ENCODE measurements at places on chromosomes 2 and 18.
A peak's percentile ranks its signal among the peaks of the same experiment; 100 is the strongest.

DNA sequence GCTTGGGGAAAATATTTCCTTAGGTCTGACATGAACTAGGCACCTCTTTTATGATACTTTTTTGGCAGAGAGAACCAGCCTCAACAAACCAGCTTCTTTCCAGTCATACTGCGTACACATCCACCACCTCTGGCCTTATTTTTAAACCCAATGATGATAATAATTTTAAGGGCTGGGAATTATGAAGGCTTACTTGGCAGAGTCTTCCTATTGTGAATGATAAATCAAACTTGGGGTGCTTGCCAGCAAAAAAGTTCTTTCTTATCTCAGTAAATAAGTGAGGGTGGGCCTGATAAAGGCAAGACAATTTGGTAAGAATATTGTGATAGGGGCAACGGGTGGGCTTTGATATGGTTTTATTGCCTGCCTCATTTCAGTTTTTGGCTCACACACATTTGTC is 1230.2 kb upstream of the ZEB2 start:
- DNase-seq: no peak

GRCh38 chr2:168185583-168186274 is 61.7 kb downstream of the STK39 start:
- no peak for DNase-seq

GRCh38 chr2:168047091-168047690 is 200.2 kb downstream of the STK39 start:
- no peak for DNase-seq

- peak; percentile 75 for DNase-seq
Measured at GRCh38 chr2:63853527-63854310, 12.0 kb downstream of the UGP2 start.

DNA sequence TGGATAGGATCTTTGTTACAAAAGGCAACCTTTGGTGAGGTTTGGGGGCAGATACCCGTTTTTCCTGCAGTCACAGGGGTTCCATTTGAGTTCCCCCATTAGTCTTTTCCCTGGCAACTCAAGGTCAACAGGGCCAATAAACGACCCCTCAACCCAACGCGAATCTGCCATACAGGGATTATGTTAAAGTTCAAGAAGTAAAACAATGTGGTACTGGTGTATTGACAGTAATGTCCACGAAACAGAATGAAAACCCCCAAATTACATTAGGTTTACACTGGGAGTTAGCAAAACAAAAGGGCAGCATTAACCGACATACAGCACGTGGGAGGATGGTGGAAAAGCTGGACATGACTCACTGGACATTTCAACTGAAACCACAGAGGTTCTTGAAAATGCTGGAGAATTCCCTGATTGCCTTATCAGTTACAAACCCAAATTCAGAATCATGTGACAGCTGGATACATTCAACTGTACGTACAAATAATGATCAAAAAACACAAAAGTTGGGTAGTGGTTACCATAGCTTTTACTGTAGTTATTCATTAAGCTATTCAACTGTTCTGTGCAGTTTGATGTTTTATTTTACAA is 4.9 kb upstream of the IMP4 start:
- DNase-seq: peak; percentile 75

- no peak for DNase-seq
Measured at GRCh38 chr18:6595666-6596065, 133.8 kb upstream of the ARHGAP28 start.

DNA sequence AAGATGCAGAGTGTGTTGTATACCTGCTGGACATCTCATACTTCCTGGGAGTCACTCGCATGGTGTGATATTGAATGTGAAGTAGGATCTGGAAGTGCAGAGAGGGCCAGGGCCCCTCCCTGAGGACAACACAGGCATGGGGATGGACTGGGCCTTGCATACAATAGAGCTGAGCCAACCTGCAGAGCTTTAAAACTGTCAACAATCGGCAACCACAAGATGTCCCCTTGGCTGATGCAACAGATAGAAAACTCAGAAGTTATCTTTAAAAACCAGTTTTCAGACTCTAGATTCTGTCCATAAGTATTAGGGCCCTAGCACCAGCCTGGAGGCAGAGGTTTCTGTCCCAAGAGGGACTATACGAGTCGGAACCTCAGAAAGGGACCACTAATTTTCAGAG is 19.7 kb downstream of the EVA1A start:
- no peak for DNase-seq

GRCh38 chr2:147297820-147298219 is 547.0 kb upstream of the ACVR2A start:
- DNase-seq: no peak
